ENCODE measurements at places on chromosomes 11 and 22. TPM values are rescaled to one million over a fixed set of nuclear protein-coding genes. Genes with fewer than 3 reads are reported as not detected.

DNA sequence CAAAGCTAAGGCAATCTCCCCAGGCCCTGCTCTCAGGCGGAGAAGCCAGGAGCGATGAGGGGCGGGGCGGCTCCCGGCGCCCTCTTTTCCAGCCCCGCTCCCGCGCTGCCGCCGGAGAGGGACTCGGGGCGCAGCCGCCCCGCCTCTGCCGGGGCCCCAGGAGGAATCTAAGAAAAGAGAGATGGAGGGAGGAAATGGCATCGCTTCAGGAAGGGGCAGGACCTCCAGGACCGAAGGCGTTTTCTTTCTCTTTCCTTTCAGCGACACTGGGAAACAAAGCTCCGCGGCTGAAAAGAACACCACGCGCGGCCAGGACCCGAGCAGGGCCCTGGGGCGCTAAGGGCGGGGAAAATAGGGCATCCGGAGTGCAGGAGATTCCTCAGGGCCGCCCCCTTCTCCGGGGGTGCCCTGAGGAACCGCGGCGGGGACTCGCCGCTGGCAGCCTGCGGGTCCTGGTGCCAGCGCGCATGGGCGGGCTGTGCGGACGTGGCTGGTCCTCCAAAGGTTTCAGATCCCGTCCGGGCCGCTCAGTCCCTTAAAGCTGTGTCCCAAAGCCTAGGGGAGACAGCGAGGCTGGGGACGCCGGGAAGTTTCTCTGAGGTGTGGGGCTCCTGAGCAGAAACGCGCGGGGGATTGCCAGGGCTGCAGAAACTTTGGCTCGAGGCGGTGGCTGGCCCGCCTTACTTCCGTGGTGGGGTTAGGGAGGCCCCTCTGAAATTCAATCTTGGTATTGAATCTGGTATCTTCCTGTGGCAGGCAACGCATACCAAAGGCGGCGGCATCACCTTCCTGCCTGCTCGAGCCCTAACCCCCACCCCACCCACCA, 2.8 kb upstream of the BSX start:
- peak; percentile 15 for DNase-seq

- DNase-seq, result no peak
Observed at GRCh38 chr11:92550411-92550810, 325.8 kb downstream of the FAT3 start.

GRCh38 chr22:43889860-43890253, 2.0 kb downstream of the PNPLA5 start:
- no peak for DNase-seq

DNA sequence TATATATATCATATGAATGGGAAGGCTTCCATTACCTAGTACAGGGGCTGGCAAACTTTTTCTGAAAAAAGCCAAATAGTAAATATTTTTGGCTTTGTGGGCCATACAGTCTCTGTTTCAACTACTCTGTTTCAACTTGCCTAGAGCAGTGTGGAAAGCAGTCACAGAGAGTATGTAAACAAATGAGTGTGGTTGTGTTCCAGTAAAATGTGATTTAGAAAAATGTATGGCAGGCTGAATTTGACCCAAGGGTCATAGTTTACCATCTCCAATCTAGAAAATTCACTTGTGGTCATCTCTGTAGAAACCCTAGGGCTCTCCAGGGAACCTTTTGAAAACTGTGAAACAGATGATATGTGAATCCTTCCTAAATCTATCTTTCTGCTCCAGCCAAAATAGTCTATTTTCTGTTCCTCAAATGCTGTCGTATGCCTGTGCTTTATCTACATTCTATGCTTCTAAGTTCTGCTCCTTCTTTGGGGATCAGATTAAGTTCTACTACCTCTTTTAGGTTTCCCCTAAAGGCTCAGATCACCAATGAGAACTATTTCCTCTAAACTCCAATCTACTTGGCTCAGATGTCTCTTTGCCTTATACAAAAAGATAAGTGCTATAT, 356.2 kb downstream of the METTL15 start:
- DNase-seq, result no peak

DNA sequence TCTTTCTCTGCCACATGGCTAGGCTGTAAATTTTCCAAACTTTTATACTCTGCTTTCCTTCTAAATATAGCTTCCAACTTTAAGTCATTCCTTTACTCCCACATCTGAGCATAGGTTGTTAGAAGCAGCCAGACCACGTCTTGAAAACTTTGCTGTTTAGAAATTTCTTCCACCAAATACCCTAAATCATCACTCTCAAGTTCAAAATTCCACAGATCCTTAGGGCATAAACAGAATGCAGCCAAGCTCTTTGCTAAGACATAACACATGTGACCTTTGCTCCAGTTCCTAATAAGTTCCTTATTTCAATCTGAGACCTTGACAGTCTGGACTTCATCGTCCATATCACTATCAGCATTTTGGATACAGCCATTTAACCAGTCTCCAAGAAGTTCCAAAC, 749.9 kb downstream of the METTL15 start:
- no peak for DNase-seq

- no peak for DNase-seq
Observed at GRCh38 chr11:64766881-64767280, 7.1 kb upstream of the PYGM start.

- DNase-seq, result no peak
Observed at GRCh38 chr22:44576311-44577260, 78.6 kb upstream of the RTL6 start.

DNA sequence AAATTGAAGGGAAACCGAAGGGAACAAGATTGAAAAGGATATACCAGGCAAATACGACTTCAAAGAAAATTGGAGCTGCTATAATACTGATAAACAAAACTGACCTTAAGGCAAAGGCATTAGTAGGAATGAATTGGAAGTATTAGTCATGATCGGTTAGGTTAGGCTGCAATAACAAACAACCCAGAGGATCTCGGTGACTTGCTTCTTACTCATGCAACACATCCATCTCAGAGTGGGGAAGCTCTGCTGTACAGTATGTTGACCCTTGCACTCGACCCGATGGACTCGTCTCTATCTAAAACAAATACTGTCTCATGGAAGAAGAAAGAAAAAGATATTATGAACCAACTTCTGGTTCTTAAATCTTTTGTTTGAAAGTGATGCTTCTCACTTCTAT, 42.3 kb downstream of the SPATA19 start:
- DNase-seq, result no peak

DNA sequence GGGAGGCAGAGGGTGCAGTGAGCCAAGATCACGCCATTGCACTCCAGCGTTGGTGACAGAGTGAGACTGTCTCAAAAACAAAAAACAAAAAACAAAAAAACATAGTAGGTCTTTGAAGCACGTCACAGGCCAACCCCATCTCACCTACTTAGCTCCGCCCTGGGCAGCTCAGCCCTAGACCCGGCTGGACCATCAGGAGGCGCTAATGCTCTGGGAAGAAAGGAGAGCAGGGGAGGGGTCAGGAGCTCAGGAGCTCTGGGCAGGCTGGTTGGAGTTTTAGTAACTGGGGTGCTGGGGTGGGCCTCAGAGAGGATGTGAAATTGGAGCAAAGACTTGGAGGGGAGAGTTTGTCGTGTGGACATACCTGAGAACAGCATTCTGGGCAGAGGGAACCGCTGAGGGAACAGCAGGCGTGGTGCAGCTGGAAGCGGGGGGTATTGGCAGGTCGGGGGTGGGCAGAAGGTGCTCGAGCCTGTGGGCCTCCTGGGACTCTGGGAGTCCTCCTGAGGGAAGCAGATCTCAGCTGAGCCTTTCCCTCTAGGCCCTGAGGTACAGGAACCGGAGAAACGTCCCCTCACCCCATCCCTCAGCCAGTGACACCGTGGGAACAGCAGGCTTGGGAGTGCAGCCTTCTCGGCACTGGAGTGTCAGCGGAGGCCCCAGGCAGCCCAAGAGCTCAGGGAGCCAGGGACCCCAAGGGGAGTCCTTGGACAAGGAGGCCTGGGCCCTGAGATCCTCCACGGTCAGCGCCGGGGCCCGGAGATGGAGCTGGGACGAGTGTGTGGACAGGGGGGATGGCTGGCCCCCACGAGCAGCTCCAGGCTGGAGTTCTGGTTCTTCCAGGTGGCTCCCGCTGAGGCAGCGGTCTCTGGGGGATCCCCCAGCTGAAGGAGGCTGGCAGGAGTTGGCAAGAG, 2.2 kb upstream of the RPS6KA4 start:
- DNase-seq, result peak; percentile 61

GRCh38 chr11:36149538-36150242, 139.5 kb downstream of the COMMD9 start:
- DNase-seq, result peak; percentile 99

GRCh38 chr11:119741369-119742262, 12.6 kb upstream of the NECTIN1 start:
- peak; percentile 62 for DNase-seq

- no peak for DNase-seq
Observed at GRCh38 chr22:19265779-19266178, 25.7 kb downstream of the CLTCL1 start.

GRCh38 chr22:38153821-38154562, 27.6 kb downstream of the PLA2G6 start:
- no peak for DNase-seq

GRCh38 chr11:12815129-12815480, 140.9 kb downstream of the TEAD1 start:
- peak; percentile 28 for DNase-seq

DNA sequence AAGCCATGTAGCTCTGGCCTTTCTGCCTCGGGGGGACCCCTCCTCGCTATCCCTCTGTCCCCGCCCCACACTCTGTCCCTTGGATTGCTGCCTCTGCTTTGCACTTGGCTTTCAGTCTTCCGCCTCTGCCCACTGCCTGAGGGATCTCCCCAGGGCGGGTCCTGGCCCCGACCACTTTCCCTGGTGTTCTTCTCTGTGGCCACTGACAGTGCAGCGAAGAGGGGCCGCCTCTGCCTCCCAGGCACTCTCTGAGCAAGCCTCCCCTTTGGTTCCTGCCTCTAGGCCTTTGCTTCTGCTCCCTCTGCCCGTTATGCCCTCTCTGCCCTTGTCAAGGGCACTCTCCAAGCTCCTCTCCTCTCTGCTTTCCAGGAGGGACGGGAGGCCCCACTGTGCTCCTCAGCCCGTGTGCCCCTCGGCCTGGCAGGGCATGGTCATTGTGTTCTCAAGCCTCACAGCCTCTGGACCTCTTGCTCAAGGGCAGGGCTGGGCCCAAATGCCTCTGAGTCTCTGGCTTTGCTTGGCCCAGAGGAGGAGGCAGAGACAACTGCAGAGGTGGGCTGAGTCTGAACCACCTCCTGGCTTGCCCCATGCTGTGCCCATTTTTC, 5.5 kb upstream of the MPPED1 start:
- DNase-seq, result no peak

DNA sequence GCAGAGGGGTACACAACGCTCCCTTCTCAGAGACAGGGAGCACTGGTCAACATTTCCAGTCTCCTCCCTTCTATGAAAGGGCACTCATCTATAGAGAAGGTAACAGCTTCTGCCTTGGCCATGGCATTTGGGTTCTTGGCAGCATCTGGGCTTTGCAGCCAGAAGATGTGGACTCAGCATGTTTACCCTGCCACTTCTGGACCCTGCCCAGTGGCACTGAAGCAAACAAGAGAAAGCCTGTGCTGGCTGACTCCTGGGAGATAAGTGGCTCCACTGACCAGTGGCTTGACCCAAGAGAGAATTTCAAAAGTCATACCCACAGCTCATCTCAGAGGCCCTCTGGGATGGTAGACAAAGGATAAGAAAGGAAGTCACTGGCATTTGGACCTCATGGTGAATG, 8.0 kb downstream of the CSNK2A3 start:
- no peak for DNase-seq

GRCh38 chr11:88464528-88464927, 127.0 kb upstream of the CTSC start:
- DNase-seq, result peak; percentile 17

GRCh38 chr11:81673001-81673400, 1060.7 kb downstream of the FAM181B start:
- no peak for DNase-seq

GRCh38 chr11:62015615-62016014, 48.2 kb upstream of the FTH1 start:
- DNase-seq, result no peak

Gene SLC22A12
- not detected for total RNA-seq

Gene BTG4
- not detected for total RNA-seq

Gene HOATZ
- total RNA-seq, result not detected

Gene CLDN5
- total RNA-seq, result 1,341 TPM

Gene MIAT
- 0.19 TPM for total RNA-seq

Gene CCDC89
- total RNA-seq, result not detected

Gene JHY
- total RNA-seq, result 0.47 TPM

Gene C1QTNF6
- 3.1 TPM for total RNA-seq

Gene C11orf91
- not detected for total RNA-seq
